Activated CD8-positive, alpha-beta memory T cell treated with anti-CD3 and anti-CD28 coated beads for 48 hours (primary cell): ENCODE measurements at places on chromosomes 3 and 15.

GRCh38 chr3:191985691-191986090, 524.7 kb downstream of the PYDC2 start:
- DNase-seq = no peak

DNA sequence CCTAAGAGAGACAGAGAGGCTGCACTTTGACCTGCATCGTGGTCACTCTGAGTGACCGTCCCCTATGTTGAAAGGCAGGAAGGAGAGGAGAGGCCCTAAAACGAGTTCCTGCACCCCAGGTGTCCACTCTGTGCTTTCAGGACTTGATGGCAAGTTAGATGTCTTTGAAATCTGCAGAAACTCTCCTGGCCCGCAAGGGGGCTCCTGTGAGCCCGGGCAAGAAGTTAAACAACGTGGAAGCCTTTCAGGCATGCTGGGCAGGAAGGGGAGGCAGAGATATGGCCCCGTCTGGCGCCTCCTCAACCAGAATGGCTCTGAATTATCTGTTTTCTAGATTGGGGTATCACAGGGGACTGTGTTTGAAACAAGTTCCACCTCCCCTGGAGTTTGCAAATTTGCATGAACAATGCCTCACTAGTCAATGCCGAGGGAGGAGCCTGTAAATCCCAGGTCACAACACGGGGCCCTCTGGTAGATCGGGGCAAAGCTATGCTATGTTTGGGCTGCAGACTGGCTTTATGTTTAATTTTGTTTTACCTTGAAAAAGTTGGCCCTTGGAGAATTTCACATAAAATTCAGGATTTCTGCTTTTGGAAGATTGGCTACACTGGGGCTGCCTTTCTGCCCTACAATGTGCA, 9.8 kb downstream of the CTXND1 start:
- no peak for DNase-seq

DNA sequence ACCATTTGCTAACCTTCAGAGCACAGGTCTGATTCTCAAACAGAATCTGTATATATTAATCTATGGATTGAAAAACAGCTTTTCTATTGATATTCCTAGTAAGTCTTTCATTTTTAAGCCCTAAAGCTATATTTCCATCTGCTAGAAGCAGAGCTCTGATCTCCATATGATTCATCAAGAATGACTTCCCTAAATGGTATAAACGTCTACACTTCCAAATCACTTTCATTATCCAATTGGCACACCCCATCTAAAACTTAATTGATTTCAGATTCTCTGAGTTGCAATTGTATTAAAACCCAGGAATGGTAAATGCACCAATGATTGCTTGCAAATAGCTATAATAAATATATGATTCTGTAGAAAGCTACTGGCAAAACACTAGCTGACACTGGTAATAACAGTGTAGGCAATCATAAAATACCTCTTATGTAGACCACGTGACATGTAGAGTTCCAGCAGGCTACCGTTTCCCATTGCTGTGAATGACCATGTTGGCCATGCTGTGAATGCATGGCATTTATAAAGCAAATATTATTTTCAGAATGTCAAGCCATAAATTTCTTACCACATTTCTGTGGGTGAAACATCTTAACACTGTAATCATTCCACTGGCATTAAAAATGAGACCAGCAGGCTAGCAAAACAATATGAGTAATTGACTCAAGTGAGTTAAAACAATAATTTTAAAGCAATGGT, 226.0 kb downstream of the ZMAT3 start:
- no peak for DNase-seq

DNA sequence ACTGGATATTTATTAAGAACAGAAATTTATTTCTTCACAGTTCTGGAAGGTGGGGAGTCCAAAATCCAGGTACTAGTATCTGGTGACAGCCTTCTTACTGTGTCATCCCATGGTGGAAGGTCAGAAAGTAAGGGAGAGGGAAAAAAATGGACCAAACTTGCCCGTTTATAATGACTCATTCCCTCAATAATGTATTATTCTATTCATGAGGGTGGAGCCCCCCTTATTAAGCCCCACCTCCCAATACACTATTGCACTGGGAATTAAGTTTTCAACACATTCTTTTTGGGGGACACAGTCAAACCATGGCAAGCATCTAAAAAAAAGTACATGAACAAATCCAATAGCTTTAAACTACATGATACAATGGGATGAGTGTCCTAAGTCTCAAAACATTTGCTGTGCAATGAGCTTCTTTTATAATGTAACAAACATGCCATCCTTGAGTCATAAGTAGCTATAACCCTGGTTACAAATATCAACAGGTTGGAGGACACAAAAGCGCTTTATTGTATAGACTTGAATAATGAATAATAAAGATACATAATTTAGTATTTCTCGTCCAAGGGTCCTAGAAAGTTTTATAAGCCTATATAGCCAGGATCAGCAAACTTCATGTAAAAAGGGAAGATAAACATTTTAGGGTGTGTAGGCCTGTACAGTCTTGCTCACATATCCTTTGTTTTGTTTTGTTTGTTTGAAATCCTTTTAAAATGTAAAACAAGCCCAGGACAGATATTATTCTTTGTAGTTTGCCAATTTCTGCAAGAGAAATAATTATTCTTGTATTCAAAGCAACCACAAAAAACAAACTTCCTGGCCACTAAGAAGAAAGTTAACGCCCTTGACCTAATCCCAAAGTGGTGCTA, 160.6 kb upstream of the RAP2B start:
- DNase-seq = no peak

DNA sequence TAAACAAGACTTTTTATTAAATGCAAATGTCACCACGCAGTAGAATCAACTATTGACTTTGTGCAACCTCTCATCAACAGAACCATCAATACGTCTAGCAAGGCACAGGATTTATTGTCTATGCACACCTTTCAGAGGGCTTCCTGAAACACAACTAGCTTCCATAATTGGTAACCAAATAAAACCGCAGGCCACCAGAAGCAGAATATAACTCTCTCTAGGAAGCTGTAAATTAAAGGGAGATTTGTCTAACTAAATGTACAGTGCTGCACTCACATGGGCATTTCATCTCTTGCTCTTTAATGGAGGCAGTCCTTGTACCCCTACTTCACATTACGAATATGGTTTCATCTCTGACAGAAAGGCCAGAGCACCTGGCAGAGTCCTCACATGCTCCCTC, 93.0 kb downstream of the FHIT start:
- no peak for DNase-seq

GRCh38 chr3:39467394-39468107, at the start of gene MOBP:
Gene MOBP (plus strand): TSS chr3:39467680. CDS start chr3:39502070, 34,390 bp downstream.
- no peak for DNase-seq
